Pancreas (tissue), 10 donors: ENCODE measurements at places on chromosomes 6 and 20. TPM values are rescaled to one million over a fixed set of nuclear protein-coding genes. Genes with fewer than 3 reads are reported as not detected.

Gene UBD
- 4.4 TPM for polyA plus RNA-seq

Gene PTPRT
- polyA plus RNA-seq: 1.1 TPM

Gene HSPA12B
- polyA plus RNA-seq: 6.0 TPM

Gene DCBLD1
- 12.8 TPM for polyA plus RNA-seq

Gene TIAM2
- 4.3 TPM for polyA plus RNA-seq

Gene LPIN3
- 47.5 TPM for polyA plus RNA-seq

Gene MOG
- polyA plus RNA-seq: not detected
